ENCODE measurements at places on chromosomes 5 and 9.

DNA sequence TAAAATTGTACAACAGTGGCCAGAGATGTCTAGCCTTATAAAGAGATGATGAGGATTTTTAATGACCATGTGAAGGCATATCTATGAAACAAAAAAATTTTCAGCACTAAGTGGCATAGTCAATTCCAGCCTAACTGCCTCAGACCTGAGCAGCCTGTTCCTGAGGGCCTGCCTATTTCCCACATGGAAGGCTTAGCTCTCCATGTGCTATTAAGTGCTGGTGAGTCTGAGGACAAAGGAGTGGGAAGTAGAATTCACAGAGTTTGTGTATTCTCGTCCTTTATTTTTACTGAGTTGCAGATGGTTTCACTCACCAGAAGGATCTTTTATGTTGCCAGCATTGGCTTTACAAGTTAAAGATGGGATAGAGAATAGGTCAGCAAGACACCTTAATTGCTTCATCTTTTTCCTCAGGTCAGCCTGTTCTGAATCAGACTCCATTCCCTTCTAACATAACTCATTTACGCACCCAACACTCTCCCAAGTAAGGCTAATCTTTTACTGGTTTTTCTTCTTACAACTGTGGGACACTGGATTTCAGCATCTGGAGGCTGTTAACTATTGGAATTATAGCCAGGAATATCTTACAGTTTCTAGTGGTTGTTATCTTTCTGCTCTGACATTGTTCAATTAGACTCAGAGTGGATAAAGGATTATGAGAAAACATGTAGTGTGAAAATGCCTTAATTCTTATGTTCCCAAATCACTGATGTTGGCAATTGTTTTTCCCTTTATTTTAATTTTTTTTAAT, 76.8 kb downstream of the ISOC1 start:
- no peak for DNase-seq

GRCh38 chr9:130112538-130113151, 58.9 kb downstream of the GPR107 start:
- no peak for DNase-seq

DNA sequence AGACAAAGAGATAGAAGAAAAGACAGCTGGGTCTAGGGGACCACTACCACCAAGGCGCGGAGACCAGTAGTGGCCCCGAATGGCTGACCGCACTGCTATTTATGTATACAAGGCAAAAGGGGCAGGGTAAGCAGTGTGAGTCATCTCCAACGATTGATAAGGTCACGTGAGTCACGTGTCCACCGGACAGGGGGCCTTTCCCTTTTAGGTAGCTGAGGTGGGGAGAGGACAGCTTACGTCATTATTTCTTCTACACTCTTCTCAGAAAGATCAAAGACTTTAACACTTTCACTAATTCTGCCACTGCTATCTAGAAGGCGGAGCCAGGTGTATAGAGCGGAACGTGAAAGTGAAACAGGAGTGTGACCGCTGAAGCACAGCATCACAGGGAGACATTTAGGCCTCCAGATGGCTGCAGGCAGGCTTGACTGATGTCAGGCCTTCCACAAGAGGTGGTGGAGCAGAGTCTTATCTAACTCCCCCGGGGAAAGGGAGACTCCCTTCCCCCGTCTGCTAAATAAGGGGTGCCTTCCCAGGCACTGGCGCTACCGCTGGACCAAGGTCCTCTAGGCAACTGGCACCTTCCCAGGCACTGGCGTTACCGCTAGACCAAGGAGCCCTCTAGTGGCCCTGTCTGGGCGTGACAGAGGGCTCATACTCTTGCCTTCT, 6.1 kb upstream of the PRR16 start:
- DNase-seq = no peak

- no peak for DNase-seq
These were observed 263.8 kb upstream of the TLE4 start for GRCh38 chr9:79308012-79308411.

DNA sequence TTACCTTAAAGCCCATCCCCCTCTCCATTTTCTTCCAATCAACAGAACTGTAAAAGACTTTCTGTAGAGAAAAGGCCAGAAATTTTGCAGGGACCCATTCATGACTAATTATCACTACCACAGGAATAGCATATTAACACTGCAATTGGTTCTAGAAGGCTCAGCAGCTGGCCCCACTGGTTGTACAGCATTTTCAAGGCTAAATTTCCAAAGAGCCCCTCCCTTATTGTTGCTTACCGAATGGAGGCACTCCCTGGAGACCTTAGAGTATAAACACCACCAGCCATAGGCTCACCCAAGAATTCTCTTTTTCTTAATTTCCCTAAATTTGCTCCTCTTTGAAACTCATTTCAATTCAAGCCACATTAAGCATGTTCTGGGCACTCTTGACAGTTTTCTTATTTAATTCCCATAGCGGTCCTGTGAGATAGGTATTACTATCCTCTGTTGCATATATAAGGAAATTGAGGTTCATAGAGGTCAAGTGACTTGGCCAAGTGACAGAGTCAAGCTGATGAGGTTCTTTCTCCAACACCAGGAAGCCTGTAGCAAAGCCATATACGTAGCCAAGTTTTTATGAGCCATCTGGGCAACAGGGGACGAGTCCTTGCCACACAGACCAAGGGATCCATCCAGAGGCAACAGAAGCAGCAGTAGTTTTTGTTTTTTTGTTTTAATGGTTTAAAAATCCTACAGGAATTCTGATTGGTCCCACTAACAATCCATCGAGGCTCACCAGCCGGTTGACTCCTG, 83.9 kb upstream of the NR5A1 start:
- no peak for DNase-seq

- no peak for DNase-seq
These were observed 13.6 kb downstream of the PDE6A start for GRCh38 chr5:149930749-149931574.

DNA sequence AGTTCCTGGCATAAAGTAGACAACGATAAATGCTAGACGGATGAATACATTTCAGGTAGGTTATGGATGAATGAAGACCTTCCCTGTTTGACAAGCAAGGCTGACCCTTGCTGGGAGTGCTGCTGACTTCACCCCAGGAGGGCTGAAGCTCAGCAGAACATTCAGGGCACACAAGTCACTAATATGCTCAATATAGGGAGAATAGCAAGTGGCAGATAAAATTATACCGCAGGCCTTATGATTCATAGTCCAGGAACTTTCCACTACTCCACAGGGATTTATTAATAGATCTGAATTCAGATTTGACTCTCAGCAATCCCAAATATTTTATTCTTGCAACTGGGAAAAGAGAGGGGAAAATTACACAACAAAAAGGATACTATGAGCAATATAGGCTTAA, 38.2 kb upstream of the GRAMD2B start:
- DNase-seq = no peak
